ENCODE measurements at places on chromosomes 12 and 14.

DNA sequence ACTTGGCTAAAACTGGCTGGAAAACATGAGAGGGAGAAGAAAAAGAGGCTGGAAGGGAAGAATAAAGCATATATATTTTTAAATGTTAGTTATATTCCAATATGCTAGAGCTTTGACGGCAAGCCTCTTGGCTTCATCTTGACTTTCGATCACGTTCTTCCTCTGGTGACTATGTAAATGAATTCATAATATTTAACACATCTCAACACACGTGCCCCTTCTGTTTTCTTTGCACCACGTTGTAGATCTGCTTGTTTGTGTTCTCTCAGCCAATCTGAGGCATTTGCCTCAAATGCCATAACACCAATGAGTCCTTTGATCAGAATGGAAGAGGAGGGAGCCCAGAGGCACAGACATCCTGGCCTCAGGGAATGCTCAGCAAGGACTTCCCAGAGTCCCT, 45.4 kb upstream of the TRIM9 start:
- DNase-seq, result no peak

GRCh38 chr14:52370406-52370935, 56.4 kb downstream of the PTGER2 start:
- no peak for DNase-seq

- no peak for DNase-seq
Observed at GRCh38 chr12:46830731-46831334, 5.0 kb upstream of the SLC38A4 start.

- DNase-seq, result no peak
Observed at GRCh38 chr14:57549765-57550420, 56.2 kb upstream of the CCDC198 start.

DNA sequence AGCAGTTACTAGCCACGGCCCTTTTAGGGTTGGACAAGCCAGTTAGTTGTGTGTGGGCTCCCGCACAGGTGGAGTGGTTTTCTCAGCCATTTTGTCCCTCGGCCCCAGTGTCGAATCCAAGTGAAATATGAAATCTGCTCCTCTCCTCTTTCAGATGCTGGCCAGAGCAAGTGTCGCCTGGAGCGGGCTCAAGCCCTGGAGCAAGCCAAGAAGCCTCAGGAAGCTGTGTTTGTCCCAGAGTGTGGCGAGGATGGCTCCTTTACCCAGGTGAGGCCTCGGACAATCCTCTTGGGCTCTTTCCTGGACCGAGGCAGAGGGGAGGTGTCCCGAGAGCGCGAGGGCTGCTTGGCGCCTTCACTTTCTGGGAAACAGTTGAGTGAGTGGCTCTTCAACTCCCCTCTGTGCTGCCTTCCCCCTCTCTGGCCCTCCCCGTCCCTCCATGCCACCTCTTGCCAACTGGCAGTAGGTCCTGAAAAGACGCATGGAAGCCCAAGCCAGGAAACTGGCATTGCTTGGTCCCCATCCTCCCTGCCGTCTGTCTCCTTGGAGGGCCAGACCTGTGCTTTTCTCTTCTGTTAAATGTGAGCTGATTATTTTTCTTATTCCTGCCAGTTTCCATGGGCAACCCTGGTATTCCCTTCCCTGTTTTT, 74.2 kb downstream of the SMOC1 start:
- peak; percentile 69 for DNase-seq

Measured in C1 segment of cervical spinal cord (tissue), 14 donors.